ENCODE measurements at places on chromosomes 16 and 17.
A peak's percentile ranks its signal among the peaks of the same experiment; 100 is the strongest.

DNA sequence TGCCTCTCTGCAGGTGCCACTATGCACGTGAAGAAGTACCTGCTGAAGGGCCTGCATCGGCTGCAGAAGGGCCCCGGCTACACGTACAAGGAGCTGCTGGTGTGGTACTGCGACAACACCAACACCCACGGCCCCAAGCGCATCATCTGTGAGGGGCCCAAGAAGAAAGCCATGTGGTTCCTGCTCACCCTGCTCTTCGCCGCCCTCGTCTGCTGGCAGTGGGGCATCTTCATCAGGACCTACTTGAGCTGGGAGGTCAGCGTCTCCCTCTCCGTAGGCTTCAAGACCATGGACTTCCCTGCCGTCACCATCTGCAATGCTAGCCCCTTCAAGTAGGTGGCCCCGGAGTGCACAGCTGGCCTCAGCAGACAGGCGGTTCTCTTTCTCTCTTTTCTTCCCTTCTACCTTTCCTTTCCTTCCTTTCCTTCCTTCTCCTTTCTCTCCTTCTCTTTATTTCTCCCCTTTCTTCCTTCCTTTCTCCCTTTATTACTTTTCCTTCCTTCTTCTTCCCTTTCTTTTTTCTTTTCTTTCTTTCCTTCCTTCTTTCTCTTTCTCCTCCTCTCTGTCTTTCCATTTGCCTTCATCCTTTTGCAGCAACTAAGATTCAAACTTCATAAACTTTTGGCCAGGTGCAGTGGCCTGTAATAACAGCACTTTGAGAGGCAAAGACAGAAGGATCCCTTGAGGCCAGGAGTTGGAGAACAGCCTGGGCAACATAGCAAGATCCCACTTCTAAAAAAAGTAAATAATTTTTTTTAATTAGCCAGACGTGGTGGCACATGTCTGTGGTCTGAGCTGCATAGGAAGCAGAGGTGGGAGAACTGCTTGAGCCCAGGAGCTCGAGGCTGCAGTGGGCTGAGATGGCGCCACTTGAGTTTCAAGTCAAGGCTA, 46.7 kb downstream of the SCNN1B start:
- DNase-seq, result peak; percentile 7

- no peak for DNase-seq
Observed at GRCh38 chr17:14871921-14872320, 393.2 kb downstream of the PMP22 start.

DNA sequence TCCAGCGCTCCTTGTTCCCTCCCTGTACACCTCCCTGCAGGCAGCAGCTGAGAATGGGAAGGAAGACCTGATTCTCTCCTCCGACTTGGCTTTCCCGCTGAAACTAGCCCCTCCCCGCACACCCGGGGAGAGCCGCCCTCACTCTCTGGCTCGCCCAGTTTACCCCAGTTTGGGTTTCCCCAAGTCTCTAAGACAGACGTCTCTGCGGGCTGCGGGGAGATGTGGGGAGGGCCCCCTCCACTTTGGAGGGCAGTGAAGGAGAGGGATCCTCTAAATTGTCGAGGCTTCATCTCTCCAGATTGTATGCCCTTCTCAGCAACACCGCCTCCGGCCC, 797 bp downstream of the GRB7 start:
- no peak for DNase-seq

DNA sequence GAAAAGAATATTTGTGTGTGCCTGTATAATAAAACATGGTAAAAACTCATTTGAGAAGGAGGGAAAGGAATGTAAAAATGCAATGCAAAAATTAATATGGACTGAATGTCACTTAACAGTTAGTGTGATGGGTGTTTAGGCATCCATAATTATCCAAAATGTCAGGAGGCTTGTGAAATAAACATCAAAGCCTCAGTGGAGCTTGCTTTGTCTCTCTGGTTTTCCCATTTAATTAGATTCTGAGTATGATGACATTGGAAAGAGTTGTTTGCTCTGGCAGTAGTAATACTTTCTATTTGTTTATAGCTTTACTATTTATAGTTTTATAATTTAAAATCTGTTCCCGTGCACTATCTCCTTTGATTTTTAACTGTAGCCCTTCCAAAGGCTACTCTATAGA, 51.9 kb downstream of the CNTNAP4 start:
- DNase-seq, result no peak

DNA sequence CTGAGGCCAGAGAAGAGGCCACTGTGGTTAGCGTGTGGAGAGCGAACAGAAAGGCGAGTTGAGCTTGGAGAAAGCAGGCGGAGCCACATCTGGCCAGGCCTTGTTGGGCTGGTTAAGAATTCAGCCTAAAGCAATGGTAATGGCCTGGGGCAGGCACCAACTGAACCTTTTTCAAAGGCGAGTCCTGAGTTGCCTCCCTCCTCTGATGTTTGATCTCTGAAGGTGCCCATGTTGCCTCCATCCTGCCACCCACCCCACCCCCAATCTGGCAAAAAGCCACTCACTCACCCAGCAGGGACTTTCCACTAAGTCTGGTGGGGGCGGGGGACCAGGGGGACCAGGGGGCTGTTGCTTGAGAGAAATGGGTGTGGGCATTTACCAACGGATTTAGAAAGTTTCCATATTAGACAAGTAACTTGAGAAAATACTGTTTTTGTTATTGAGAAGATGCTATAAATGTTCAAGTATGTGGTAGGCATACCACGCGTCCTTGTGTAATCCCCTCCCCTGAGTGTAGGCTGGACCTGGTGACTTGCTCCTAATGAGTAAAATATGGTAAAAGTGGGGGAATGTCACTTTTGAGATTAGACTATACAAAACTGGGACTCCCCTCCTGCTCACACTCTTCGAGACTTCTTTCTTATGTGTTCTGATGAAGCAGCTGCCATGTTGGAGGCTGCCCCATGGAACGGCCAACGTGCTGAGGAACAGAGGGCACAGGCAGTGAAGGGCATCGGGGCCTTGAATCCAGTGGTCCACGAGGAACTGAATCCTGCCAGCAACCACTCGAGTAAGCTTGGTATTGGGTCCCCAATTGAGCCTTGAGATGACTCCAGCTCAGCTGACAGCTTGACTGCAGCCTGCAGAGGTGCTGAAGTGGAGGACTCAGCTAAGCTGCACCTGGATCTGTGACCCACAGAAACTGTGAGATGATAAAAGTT, 29.9 kb upstream of the TNS4 start:
- DNase-seq, result no peak

- DNase-seq, result peak; percentile 32
Observed at GRCh38 chr16:27401768-27402568, at the start of gene IL21R. TSS of gene IL21R (plus strand) at chr16:27402174. CDS start at chr16:27430072, 27,898 bp downstream.

DNA sequence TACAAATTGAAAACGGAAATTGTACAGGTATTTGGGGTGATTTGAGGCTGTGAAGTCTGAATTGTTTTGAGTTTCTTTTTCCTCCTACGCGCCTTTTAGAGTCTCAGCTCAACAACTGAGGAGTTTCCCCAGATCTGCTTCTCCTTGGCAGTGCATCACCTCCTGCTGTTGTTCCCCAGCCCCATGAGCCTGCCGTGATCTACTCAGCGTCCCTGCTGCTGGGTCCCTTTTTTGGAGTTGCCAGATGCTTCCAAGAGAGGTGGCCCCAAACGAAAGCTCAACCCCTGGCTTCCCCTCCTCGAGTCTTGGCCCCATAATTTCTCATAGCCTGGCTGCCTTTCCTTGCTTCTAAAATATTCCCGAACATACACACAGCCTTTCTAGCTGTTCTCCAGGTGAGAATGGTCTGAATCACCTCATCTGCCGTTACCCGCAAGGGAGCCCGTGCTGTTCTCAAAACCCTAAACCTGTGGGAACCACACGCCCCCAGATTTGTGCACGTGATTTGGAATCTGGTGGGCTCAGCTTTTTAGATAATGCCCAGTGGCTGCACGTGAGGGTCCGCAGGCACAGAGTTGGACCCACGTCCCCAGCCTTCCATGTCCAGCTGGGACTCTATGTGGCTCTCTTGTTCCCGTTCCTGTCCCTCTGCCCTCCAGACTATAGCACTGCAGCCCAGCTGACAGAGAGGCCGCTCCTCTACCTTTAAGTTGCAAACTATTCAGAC, 179.1 kb upstream of the CHMP6 start:
- no peak for DNase-seq

GRCh38 chr16:70444249-70445063, 5.6 kb upstream of the ST3GAL2 start:
- no peak for DNase-seq

DNA sequence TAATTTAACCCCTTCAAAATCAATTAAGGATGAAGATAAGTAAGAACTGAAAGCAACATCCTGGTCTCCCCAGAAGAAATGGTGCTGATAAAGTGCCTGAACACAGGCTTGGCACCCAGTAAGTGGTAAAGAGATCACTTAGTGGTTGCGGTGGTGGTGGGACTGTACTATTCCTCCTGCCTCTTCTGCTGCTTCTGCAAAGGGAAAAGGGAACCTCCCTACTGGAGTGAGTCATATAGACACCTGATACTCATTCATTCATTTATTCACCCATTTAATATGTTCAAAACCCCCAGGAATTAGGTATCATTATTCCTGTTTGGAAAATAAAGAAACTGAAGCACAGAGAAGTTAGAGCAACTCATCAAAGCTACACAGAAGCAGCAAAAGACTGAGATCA, 60.6 kb downstream of the CDYL2 start:
- no peak for DNase-seq

GRCh38 chr16:20612551-20613480, 36.6 kb upstream of the ACSM2B start:
- DNase-seq, result no peak

DNA sequence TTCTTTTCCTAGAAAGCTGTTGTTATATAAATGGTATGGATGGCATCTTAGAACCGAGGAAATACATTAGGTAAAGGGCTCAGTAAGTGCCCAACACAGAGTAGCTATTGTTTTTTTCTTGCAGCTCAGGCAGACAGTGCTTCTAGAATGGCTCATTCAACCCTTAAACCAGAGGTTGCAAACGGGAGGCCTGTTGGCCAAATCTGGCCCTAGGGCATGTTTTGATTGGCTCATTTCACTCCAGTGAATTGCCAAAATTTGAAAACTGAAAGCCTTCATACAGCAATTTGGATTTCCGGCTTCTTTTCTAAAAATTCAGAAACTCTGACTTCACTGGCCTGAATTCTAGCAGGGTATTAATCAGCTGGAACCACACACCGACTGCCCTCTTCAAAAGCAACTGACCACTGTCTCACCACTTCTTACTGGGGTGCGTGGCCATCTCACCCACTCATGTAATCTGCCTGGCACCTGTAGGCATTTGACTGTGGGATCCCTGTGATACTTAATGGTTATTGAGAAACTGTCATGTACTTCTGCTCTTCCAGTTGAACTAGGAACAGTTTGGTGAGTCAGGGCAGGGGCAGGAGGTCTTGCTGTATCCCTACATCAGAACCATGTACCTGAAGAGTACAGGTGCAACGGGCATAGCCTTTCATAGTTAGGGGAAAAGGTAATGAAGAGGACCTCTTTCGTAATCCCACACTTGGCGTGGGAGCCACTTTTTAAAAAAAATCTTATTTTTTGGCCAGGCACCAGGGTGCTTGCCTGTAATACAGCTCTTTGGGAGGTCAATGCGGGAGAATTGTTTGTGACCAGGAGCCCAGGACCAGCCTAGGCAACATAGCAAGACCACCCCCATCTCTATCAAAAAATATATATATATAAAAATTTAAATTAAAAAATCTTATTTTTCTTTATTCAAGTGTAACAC, 53.6 kb upstream of the SCNN1B start:
- no peak for DNase-seq

DNA sequence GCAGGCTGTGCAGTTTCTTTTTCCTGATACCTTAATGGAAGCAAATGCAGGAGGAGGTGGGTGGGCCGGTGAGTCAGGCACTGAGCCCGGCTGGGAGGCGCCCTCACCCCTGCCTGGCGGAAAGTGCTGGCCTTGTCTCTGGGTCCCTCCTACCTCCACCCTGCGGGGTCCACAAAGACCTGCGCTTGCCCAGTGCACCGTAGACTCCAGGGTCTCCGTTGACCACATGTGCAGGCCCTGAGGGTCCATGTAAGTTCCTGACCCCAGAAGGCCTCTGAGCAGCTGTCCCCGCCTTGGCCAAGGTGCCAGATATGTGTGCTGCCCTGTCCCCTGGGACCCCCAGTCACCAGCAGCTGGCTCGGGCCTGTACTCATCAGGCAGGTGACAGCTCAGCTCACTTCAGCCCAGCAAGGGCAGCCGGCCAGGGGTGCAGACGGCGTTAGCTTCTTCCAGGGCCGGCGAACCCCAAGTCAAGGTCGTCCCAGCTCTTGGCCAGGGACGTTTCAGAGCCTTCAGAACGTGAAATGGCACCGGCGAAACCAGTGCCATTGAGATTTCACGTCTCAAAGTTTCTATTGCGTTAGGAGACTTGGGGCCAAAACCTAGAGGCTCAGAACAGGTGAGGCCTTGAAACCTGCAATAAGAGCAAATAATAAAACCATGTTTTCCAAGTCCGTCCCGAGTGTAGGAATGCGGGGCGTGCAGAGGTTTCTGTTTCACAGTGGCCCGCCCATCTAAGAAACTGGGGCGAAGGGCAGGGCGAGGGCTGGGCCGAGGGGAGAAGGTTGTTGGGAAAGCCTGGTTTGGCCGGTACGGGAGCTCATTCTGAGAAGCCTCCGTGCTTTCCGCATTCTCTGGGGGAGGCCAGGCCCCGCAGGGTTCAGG, 12.1 kb downstream of the METRNL start:
- DNase-seq, result no peak

DNA sequence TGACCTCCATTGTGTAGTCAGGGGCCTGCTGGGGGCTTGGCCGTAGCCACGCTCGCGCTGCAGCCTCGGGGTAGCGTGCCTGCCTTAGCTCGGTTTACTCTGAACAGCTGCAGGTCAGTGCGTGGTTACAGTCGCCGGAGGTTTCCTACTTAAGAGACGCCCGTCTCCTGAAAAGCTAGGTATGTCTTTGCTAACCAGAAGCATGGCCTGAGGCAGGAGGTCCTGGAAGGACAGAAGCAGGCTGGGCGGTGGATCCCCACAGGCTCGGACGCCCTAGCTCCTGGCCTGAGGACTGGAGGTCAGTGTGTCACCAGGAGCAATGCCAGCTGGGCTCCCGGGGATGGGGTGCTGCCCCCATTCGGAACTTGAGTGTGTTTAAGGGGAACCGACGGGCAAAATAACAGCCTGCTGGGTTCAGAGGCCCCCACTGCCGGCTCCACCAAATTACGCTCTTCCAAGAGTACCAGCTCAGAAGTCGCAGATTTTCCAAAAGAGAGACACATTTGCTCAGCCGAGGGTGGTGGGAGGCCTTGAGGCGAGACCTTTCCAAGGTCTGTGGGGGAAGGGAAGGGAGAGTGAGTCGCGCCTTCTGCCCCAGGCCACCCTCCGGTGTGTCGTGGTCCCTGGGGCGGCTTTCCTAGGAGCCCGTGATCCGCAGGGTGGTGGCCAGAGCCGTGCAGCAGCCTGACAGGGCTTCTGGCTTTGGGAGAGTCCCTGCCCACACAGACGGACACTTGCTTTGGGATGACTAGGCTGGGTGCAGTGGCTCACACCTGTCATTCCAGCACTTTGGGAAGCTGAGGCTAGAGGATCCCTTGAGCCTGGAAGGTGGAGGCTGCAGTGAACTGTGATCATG, 3.9 kb upstream of the GNG13 start:
- no peak for DNase-seq

DNA sequence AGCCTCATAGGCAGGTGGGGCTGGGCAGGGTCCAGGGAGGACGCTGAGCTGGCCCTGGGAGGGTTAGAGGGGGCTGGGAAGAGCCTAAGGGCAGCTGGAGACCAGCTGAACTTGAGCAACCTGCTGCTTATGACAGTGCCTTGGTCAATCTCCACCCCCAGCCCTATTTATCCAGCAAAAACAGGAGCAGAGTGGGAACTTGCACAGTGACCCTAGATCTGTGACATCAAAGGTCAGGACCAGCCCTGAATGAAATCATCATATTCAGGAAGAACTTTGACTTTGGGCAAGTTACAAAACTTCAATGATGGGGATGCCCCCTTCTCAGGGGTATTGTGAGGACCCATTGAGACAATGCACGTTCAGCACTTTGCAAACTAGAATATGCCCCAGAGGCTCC, 9.4 kb downstream of the CD300LF start:
- no peak for DNase-seq

GRCh38 chr17:39235555-39236449, 10.1 kb upstream of the STAC2 start:
- DNase-seq, result peak; percentile 81
